ENCODE measurements at places on chromosomes 16 and 17. TPM values are rescaled to one million over a fixed set of nuclear protein-coding genes. Genes with fewer than 3 reads are reported as not detected.

- DNase-seq = no peak
These were observed 432.5 kb downstream of the RBFOX1 start for GRCh38 chr16:7765079-7765550.

GRCh38 chr17:2904135-2904534, 107.9 kb downstream of the RAP1GAP2 start:
- DNase-seq = no peak

- no peak for DNase-seq
These were observed 30.1 kb downstream of the GNGT2 start for GRCh38 chr17:49180303-49180702.

DNA sequence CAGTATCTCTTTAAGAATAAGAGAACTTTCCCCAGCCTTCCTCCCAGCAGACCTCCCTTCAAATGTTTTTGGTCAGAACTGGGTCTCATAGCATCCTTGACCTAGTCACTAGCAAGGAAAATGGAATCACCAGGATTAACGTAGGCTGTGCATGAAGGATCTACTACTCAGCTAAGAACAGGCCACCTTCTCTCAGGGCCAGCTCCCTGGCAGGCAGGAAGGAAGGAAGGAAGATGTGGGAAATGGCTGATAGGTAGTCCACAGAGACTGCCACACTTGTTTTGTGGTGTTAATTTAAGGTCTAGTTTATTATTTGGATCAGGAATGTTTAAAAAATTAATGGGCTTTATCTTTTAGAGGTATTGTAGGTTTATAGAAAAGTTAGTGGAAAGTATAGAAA, 136.4 kb downstream of the SPECC1 start:
- no peak for DNase-seq

- no peak for DNase-seq
These were observed 727.2 kb upstream of the RBFOX1 start for GRCh38 chr16:6605490-6605889.

DNA sequence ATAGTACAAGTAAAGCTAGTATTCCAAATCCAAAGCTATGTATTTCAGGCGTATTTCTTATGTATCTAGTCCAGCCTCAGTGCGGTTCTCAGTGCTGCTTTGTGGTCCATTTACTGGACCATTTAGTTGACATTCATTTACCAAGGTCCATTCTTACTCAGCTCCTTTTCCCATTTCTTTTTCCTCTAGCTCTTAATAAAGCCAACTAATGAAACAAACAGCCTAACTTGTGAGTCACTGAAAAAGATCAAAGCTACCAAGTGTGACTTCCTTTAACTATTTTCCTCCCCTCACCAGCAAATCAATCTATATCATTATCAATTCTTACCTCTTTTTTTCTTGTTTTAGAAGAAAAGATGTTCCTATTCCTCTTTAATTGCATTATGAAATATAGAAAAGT, 64.0 kb downstream of the CYB561 start:
- no peak for DNase-seq

DNA sequence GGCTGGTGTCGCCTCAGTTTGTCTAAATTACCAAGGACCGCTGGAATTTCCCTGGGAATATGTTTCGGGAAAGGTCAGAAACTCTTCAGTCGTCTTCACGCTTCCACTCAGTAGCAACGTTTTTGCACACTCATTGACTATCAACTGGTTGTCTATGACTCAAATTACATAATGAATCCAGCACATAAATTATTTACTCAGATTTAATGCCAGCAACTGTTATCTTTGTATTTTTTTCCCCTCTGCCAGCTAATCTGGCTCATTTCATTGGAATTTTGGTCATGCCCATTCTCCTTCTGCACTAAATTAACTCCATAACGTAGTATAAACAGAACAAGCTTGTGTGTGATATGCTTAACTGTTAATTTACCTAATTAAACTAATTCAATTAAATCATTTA, 372.7 kb upstream of the ZFHX3 start:
- no peak for DNase-seq

GRCh38 chr17:79002796-79003593, 6.6 kb downstream of the CANT1 start:
- DNase-seq = no peak

GRCh38 chr17:17559164-17559563, 32.3 kb downstream of the PEMT start:
- no peak for DNase-seq

DNA sequence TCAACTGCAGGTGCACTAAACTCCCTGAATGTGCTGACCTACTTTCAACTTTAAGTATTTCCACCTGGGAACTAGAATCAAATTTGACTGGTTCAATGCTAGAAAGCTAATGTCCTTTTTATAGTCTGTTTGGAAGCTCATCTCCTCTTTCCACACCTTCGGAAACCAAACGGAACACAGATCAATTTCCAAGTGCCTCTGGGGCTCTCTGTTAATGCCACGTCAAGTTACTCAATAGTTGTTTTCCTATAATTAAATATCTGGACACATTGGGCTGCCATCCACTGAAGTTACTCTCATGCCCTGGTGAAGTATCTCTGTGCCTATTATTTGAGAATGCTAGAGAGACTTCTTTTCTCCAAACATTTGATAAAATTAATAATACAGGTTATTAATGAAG, 29.7 kb downstream of the ABAT start:
- no peak for DNase-seq

DNA sequence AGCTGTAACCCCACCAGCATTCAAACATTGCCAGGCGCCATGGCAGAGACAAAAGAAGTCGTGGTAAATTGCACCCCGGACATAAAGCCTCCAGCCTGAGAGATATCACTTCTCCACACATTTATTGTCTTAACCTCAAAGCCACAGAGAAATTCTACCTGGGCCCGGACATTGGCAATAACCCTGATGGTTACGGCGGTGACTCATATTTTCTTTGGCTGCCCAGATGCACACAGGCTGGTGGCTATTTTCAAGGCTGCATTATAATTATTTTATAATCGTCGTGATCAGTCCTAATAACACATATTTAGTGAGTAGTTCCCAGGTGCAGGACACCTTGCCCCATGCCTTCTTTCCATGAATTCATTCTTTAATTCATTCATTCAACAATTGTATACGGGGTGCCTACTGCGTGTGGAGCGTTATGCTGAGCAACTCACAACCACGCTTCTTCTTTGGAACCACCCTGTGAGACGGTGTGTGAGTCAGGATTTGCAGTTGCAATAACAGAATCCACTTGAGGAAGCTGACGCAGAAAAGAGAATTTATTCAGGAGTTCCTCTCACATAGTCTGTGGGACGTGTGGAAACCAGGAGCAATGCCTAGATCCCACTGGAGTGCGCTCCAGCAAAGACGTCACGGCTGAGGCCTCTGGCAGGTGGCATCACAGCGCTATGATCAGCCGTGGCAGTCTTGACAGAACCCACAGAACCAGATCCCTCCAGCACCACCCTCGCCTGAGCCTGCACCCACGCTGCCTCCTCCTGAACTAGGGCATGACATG, 245.7 kb downstream of the FOXL1 start:
- no peak for DNase-seq

GRCh38 chr17:70493277-70493874, 324.0 kb downstream of the KCNJ2 start:
- no peak for DNase-seq

DNA sequence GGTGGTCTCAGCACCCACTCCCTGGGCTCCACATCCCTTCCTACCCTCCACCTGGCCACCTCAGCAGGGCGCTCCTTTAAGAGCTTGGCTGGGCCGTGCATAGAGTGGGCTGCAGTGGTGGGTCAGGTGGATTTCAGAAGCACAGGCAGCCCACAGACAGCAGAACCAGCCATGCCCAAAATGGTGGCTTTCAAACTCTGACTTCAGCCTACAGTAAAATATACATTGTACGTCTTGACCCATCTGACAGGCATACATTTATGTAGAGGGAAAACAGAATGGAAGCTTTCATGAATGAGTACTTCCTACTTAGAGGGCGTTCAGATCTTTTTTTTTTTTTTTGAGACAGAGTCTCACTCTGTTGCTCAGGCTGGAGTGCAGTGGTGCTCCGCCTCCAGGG, 26.0 kb upstream of the LASP1NB start:
- DNase-seq = no peak

- DNase-seq = peak; percentile 55
These were observed 35.1 kb downstream of the MFSD11 start for GRCh38 chr17:76772842-76773525.

- no peak for DNase-seq
These were observed 359.6 kb downstream of the SNX29 start for GRCh38 chr16:12336141-12336540.

DNA sequence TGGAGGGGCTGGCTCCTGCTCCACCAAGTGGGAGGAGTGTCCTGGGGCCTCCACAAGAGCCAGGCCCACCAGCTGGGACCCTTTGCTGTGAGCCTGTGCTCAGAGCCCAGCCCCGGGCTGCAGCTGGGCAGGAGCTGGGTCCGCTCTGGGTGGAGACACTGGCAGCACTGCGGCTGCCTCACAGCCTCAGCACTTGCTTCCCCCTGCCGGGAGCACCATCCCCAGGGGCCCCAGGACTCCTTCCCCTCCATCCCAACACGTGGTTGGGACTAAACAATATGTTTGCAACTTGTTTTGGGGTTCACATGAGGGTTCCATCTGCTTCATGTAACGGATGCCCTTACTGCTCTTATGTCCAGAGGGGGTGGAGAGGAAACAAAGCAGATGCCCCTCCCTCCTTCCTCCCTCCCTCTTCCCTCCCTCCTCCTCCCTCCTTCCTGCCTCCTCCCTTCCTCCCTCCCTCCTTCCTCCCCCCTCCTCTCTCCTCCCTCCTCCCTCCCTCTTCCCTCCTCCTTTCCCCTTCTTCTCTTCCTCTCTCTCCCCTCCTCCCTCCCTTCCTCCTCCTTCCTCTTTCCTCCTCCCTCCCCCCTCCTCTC, 16.3 kb upstream of the CBFA2T3 start:
- peak; percentile 50 for DNase-seq

GRCh38 chr16:75787440-75787839, 61.1 kb upstream of the CPHXL start:
- no peak for DNase-seq

- no peak for DNase-seq
These were observed 5.5 kb downstream of the SLC7A6 start for GRCh38 chr16:68269793-68270192.

DNA sequence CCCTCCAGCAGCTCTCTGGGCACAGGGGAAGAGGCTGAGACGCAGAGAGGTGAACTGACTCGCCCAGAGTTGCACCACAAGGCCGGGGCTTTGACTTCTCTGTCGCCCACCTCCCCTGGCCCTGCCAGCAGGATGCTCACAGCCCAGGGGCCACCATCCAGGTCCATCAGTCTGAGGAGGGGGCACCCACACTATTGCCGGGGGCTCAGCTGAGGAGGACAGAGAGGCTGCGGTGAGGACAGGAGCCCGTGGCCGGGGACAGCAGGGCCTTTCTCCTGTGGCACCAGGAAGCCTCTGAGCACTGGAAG, 32.6 kb downstream of the KDM8 start:
- no peak for DNase-seq

DNA sequence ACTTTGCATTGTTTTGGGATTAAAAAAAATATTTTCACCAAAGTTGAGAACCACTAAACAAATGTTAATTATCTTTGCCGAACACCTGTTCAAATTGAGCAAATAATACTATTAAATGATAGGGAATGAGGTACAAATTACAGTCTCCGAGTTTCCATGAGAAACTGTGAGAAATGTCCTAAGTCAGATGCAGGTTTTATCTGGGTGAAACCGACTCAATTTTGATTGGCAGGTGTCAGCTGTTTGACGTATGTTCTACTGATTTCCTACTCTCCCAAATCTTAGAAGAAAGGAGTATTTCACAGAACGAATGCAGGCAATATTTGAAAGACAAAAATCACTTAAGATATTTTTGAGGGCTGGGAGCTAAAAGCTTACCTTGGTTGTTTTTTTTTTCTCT, 622.0 kb upstream of the GOT2 start:
- DNase-seq = no peak

- DNase-seq = no peak
These were observed 181.2 kb upstream of the COX10 start for GRCh38 chr17:13888056-13888609.

- no peak for DNase-seq
These were observed 34.6 kb upstream of the SLC5A11 start for GRCh38 chr16:24810951-24811843.

GRCh38 chr17:32915245-32915644, 12.7 kb upstream of the TMEM98 start:
- no peak for DNase-seq

DNA sequence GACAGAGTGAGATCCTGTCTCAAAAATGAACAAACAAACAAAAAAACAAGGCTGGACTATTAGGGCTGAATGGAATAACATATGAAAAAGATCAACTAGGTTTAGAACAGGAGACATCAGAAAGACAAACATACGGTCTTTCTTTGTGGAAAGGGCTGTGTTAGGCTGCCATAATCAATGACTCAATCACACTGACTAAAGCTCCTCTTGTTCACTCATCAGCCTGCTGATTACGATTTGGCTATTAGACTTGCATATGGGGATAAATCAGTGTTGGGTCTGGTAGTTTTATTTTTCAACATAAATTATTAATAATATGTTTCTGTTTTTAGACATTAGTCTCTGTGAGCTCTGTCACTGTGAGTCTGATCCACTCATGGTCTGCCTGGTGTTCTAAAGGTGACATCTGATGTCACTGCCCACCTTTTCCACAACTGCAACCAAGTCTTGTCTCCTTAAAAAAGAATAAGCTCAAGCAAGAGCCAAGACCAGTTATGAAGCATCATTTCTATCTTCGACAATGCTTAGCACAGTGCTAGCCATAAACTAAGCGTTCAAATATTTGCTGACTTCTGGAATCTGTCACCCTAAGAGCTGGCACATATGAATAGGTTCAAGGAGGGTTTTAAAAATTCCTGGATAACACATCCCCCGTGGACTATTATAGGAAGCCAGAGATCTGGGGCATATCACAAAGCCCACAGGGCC, 10.2 kb downstream of the CFAP20 start:
- no peak for DNase-seq

Gene TMEM92
- total RNA-seq = 0.20 TPM

Gene PIGQ
- 10.4 TPM for total RNA-seq

Gene SLC16A6
- total RNA-seq = 2.5 TPM

Gene SMG6
- 21.1 TPM for total RNA-seq

Gene PRR35
- total RNA-seq = not detected

Gene TBC1D3E
- not detected for total RNA-seq

Gene HSPB9
- not detected for total RNA-seq

Gene KRTAP2-1
- total RNA-seq = 3.4 TPM

Gene DPEP2
- total RNA-seq = 1.8 TPM

Gene GFAP
- total RNA-seq = 0.69 TPM

Gene MMP28
- 6.1 TPM for total RNA-seq

Gene ATP2C2
- 25.9 TPM for total RNA-seq

Gene RDM1
- total RNA-seq = 0.79 TPM

Gene EME1
- total RNA-seq = 3.6 TPM

Gene FNDC8
- not detected for total RNA-seq

Gene KRTAP4-1
- 3.6 TPM for total RNA-seq
